ENCODE measurements at places on chromosomes 7 and 10.
A peak's percentile ranks its signal among the peaks of the same experiment; 100 is the strongest.

DNA sequence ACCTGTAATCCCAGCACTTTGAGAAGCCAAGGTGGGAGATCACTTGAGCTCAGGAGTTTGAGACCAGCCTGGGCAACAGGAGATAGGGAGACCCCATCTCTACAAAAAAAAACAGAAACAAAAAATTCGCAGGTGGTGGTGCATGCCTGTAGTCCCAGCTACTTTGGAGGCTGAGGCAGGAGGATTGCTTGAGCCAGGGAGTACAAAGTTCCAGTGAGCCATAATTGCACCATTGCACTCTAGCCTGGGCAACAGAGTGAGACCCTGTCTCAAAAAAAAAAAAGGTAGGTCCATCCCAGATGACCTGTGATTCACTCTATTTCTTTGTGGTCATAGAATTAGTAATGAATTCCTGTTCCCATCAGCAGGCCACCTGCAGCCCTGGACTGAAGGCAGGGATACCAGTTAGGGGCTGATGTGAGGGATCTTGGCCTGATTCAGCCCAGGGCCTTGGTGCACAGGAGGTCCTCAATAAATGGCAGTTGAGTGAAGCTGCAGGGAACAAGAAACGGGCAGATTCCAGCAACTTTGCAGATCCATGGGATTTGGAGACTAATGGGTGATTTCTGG, at the start of gene MYH16:
MYH16 (plus strand) TSS at position 364 of the 570 bp plus-strand sequence.
- DNase-seq = no peak

- no peak for DNase-seq
Measured at GRCh38 chr7:47771336-47771989, 176.8 kb downstream of the PKD1L1 start.

- no peak for DNase-seq
Measured at GRCh38 chr10:28587270-28587969, 54.5 kb downstream of the WAC start.

DNA sequence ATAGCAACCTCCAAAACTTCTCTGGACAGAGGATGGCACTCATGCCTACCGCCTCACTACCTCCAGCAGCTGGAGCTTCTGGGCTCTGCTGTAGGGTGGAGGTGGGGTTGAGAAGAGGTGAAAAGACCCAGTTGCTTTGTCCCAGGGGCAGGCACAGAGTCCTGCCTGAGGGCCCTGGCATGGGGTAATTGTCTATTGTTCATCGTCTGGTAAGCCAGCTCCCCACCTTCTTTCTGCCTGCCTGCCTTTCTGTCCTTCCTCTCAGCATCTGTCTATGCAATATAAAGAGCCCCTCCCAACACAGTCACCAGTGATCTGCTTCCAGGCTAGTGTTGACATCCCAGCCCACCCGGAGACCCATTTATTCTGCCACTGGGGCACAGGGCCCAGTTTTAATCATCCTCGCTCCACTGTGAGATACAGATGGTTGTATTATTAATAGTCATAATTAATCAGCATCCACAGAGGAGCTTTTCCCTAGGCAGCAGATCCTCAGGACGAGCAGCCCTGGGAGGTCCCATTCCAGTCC, 39.0 kb downstream of the ZMIZ1 start:
- DNase-seq = no peak

DNA sequence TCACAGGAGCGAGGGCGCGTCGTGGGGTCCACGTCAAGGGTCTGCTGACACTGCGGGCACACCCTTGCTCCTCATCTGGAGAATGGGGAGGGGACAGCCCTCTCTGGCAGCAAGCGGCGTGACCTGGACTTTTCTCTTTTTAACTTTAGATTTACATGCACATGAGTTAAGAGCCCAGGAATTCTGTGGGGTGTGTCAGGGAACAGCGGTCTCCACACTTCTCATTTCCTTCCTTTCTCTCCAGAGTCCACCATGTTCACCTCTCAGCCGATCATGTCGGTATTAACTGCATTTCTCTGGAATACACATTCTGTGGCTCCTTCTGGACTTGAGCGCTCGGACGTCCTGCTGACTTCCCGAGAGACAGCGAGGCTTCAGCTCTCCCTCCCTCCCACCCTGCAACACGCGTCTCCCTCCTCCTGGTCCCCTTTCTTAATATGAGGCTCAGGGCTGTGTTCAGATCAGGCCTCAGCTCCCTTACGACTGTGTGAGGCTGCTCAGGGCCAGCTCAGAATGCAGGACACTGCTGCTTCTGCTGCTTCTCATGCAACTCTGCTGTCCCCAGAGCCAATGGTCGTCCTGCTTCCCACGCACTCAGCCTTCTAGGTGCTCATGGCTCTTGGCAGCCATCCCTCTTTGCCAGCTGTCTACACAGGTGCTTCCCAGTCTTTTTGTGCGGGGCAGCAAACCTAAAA, 261.3 kb downstream of the ELFN1 start:
- no peak for DNase-seq

DNA sequence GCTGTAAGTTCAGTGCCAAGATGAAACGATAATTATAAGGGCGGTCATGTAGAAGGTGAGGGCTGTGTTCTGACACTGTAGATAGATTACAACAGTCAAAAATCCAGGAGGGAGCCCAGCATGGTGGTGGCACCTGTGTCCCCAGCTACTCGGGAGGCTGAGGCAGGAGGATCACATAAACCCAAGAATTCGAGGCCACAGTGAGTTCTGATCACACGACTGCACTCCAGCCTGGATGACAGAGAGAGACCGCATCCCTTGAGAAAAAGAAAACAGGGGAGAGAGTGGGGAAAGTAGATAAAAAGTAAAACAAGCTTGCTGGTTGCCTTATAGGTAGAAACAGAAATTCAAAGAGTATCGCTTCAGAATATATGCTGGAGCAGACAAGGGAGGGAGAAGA, 52.1 kb downstream of the KCNH2 start:
- no peak for DNase-seq

DNA sequence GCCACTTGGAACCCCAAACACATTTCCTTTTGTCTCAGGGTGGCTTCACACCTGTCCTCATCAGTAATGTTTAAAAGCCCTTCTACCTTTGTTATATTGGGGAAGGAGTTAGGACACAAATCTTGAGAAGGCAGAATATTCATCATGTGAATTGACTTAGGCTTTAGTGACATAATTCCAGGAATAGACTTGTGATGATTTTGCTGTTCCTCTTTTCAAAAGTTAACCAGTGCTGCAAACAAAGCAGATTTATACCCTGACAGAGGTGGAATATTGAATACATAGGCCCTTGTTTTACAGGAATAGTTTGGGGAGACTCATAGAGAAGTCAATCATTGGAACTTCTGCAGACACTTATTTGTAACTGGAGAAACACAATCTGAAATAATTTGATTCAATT, 27.0 kb downstream of the ZNF786 start:
- DNase-seq = no peak

DNA sequence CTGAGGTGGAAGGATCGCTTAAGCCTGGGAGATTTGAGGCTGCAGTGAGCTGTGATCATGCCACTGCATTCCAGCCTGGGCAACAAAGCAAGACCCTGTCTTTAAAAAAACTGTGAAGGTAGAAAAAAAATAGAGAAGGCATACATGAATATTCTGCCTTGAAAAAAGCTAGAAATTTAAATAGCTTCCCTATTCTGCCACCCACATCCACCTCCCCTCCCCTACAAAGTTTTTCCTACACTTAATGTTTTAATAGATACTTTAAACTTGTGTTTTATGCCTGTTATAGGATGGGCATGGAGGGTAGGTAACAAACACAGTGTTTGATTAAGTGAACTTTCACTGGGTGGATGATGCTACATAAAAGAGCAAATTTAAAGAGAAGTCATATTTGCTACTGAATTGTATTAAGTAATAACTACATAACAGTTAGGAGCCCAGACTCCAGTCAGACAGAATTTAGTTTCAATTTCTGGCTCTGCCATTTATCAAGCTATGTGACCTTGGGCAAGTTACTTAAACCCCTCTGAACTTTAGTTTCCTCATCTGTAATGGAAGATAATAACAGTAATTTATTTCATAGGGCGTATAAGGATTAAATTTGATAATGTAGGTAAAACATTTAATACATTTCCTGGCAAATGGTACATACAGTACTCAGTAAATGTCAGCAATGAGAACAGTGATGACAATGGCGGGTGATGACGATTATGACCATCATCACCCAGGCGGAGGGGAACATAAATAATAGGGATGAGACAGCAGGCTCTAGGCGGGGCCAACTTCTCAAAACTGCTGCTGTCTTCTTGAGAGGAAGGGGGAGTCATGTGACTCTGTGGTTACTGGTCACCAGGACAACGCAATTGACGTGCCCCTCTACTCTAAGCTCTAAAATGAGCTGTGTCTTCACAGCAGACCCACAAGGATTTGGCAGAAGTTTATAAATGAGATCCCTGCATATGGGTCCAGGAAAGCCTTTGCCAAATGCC, 15.8 kb downstream of the DNMBP start:
- no peak for DNase-seq

GRCh38 chr7:79822620-79823240, 311.9 kb upstream of the GNAI1 start:
- DNase-seq = no peak

- DNase-seq = no peak
Measured at GRCh38 chr7:55288070-55288824, 76.9 kb upstream of the LANCL2 start.

- DNase-seq = peak; percentile 88
Measured at GRCh38 chr10:79374312-79375191, 27.3 kb downstream of the PPIF start.

DNA sequence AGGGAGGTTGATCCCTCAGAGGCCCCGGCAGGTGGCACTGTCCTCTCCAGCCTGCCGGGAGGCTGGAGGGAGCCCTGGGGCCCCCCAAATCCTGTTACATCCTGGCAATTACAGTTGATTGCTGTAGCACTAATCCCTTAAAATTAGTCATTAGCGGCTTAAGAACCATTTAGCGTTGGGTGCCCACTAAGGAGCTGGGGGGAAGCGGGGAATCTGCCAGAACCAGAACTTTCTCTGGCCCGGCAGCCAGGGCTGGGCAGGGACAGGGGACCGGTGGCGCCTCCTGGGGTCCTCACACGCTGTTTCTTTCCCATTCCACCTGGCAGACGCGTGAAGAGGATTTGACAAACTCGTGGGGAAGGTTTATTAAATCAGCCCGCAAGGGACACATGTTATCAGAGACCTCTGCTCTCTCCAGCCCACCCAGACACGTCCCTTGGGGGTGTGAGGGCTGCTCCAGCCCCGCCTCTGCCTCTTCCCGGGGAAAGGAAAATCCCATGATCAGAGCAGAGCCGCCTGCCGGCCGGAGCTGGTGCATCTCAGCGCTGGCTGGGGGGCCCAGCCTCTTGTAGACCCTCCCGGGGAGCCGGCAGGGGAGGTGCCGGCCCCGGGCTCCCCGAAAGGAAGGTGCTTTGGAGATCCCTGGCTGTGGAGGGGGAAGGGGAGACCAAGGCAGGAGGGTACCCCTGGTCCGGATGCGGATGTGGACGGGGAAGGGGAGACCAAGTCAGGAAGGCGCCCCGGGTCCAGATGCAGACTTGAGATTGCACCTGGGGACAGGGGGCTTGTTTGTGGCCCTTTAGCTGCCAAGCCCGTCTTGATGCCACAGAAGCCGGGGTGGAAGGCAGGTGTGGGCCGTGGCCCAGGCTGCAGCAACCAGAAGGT, 142.7 kb downstream of the ELFN1 start:
- DNase-seq = peak; percentile 58

DNA sequence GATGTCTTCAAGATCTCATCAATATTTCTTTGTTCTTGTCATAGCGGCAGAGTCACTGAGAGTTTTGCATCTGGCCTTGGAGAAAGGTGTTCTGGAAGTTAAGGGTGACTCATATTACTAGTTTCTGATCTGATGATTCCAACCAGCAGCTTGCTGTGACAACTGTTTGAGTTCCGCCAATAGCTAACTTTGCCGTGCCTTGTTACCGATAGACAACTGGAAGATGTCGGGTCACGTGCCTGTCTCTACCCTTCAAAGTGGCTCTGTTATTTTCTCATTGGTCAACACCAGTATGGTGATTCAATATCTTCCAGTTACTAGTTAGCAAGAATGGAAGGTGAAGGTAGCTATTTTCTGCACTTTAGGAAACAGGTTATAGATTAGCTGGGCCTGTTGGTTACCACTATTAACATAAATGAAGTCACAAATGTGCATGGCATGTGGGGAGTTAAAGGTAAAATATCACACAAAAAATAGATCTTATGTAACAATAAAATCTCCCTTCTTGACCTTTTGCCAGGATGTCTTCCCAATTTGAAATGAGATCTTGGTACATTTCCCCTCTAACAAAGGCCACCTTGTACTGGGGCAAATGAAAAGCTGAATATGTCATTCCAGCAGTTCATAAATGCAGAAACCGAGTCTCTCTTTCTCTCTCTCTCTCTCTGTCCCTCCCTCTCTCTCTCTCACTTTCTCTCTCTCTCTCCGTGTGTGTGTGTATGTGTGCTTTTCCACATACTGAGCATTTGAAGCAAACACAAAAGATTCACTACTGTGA, 2.6 kb upstream of the MGAM2 start:
- no peak for DNase-seq

- DNase-seq = no peak
Measured at GRCh38 chr10:55098452-55098851, 297.4 kb upstream of the PCDH15 start.

- no peak for DNase-seq
Measured at GRCh38 chr10:37728830-37729229, 128.6 kb downstream of the ZNF248 start.

DNA sequence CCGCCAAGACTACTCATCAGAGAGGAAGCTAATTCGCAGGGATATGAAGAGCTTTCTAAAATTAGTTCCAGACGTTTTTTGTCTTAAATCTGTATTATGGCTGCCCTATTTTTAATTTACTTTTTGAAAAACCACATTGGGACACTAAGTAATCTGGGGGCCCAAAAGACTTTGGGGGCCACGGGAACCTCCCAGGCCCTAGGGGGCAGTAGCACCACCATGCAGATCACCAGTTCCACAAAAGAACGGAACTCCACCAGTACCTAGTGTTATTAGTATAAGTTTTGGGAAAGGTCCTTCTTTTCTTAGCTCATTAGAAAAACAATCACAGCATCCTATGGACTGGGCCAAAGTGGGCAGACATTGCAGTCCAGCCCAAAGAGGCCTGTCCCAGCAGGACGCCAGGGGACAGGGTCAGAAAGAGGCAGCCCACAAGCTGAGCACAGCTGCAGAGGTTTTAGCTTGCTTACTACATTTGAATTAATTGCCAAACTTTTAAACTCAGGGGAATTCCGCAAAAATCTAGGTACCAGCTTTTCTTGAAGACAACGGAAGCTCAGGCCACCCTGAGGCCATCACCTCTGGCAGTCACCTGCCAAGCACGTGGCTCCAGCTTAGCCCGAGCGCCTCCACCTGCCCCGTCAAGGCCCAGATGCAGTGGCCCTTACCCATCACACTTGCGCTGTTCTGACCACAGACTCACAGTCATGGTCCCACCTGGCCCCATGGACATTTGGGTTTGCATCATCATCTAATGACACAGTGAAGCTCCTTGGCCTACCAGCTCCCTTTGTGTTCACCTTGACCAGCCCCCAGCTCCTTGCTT, 74.8 kb downstream of the PARP12 start:
- no peak for DNase-seq

GRCh38 chr7:84688671-84689070, 494.1 kb upstream of the SEMA3A start:
- no peak for DNase-seq

- DNase-seq = no peak
Measured at GRCh38 chr10:92164036-92164696, 126.7 kb downstream of the CPEB3 start.

GRCh38 chr7:35026150-35026549, 11.1 kb downstream of the DPY19L1 start:
- no peak for DNase-seq

- DNase-seq = no peak
Measured at GRCh38 chr10:113007343-113007771, 57.3 kb downstream of the TCF7L2 start.

GRCh38 chr7:98879198-98879978, 1.1 kb downstream of the TRRAP start:
- DNase-seq = no peak

GRCh38 chr10:22805304-22805703, 90.9 kb upstream of the PIP4K2A start:
- DNase-seq = no peak

- DNase-seq = no peak
Measured at GRCh38 chr7:64996305-64996704, 5.5 kb upstream of the ZNF117 start.
